ENCODE measurements at places on chromosomes 1 and 21.
A peak's percentile ranks its signal among the peaks of the same experiment; 100 is the strongest.

GRCh38 chr1:171397851-171398469 is 84.0 kb downstream of the FMO4 start:
- no peak for DNase-seq

GRCh38 chr1:94555091-94555490 is 13.5 kb upstream of the F3 start:
- no peak for DNase-seq

GRCh38 chr1:247102381-247102780 is 1.8 kb downstream of the ZNF669 start:
- peak; percentile 87 for DNase-seq

DNA sequence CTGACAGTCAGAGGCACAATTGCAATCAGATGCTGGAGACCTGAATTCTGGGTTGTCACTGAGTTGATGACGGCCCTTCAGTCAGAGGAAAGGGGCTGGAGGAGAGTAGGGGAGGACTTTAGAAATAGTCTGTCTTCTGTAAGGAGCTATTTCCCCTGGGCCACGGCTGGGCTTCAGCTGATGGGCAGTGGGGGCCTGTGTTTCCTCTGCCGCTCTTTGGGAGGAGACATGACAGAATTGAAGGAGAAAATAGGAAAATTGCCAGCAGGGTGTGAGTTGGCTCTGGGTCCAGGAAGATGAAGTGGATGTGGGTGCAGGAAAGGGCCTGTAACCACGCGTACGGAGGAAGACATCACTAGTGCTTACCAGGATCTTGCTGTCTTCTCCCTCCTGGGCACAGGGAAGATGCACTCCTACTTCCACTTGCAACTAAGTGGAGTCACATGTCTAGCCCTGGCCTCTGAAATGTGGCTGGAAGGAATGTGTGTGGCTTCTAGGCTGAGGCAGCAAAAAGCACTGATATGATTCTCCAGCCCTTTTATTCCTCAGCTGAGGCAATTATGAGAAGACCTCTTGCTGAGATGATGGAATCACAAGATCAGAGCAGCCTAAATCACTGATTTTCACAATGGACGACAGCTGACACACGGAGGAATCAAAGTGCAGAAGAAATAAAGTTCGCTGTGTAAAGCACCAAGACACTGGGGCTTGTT is 250.0 kb downstream of the GRIK3 start:
- DNase-seq = no peak

DNA sequence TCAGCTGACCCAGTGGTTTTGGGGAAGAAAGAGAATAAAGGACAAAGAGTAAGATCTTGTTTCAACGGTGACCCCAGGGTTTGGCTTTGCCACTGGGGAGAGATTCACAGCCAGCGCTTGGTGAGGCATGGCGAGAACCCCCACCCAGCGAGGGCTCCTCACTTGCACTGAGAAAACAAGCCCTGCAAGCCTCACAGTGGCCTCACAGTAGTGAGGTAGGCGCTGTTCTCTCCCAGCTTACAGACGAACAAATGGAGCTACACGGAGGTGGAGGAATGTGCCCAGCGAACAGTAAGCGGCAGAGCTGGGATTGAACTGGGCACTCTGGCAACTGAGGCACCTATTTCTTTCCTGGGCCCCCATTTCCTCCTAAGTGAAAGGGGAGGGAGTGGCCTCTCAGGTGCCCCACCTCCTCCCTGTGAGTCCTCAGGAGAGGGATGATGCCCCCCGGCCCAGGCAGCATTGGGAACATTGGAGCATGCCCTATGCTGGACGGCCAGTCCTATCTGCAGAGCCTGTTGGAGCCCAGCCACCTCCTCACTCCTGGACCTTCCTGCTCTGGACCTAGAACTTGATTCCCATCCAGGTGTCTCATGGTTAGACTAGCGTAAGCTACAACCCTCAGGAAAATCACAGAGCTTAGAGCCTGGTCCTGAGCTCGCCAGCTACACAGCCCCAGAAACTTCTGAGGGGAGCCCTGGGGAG is 73.4 kb upstream of the EDN2 start:
- no peak for DNase-seq

- DNase-seq = no peak
These were observed 14.6 kb upstream of the AGBL4 start for GRCh38 chr1:50038237-50038809.

GRCh38 chr1:40312238-40313205 is 4.6 kb downstream of the COL9A2 start:
- no peak for DNase-seq

GRCh38 chr1:158199849-158200248 is 19.2 kb downstream of the CD1D start:
- no peak for DNase-seq

- peak; percentile 82 for DNase-seq
These were observed 67.8 kb upstream of the POU3F1 start for GRCh38 chr1:38114241-38115026.

DNA sequence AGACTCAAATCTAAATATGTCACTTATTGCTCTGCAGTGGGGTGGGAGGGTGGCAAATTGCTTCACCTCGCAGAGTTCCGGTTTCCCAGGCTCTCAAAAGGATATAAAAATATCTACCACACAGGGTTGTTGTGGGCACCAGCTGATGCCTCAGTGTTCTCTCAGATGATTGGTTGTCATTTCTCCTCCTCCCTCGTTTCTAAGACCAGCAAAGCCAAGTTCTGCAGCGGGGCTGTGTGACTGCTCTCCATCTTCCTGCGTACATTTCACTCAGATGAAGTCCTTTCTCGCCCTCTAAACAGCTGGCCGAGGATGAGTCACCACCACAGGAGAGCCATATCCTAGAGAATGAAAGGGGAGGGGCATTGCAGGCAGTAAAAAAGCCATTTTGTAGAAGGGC is 35.0 kb upstream of the VWA5B1 start:
- peak; percentile 45 for DNase-seq

DNA sequence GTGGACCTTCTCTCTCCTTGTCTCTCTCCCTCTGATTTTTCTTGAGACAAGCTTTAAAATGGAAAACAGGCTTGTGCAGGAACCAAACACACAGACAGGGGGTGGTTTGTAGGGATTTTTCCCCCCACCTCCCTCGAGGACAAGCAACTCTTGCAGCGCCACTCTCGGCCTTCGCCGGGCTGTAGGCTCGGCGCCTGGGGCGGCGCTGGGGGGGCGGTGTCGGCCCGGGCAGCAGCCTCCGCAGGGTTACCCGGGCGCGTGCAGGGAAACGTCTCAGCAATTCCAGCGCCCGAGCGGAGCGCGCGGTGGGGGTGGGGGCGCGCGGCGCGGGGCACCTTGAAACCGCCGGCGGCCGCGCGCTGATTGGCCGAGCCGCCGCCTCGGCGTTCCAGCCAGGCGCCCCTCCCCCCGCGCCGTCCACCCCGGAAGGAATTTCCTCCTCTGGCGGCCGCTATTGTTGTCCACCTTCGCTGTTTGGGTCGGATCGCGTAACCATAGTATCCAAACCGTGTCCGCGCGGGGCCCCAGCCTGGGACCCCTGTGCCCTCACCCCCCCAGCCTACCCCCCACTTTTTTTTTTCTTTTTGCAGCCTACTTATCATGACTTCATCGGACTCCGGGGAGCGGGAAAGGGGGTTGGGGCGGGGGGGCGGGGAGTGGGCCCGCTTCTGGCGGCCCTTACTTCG is 59.8 kb upstream of the ACOT11 start:
- peak; percentile 95 for DNase-seq

DNA sequence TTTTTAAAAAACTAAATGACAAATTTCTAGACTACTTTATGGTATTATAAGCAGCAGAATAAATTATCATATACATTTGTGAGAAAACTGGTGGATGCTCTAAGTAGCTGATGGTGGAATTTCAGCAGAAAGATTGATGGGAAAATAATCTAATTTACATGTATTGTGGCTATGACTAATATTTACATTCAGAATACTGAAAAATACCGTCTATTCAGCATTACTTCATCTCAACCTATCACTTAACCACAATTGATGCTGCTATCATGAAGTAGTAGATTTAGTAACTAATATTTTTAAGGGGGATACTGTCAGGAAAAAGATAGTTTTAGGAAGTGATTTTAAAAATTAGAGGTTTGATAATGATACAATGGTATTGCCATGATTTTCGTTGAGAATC is 137.9 kb downstream of the IFI44 start:
- DNase-seq = no peak

DNA sequence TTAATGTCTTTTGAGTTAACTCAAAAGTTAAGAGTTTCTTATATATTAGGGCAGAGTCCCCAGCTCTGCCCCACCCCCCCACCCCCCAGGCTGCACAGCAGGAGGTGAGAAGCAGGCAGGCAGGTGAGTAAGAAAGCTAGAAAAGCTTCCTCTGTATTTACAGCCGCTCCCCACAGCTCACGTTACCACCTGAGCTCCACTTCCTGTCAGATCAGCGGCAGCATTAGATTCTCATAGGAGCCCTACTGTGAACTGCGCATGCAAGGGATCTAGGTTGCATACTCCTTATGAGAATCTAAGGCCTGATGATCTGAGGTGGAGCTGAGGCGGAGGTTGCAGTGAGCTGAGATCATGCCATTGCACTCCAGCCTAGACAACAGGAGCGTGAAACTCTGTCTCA is 81.9 kb downstream of the SIM2 start:
- DNase-seq = no peak

GRCh38 chr1:207752456-207752998 is 673 bp downstream of the CD46 start:
- peak; percentile 49 for DNase-seq

- DNase-seq = no peak
These were observed 81.2 kb downstream of the TOMM20 start for GRCh38 chr1:235047331-235047871.

GRCh38 chr1:224732377-224733026 is 116.4 kb downstream of the CNIH3 start:
- DNase-seq = no peak

DNA sequence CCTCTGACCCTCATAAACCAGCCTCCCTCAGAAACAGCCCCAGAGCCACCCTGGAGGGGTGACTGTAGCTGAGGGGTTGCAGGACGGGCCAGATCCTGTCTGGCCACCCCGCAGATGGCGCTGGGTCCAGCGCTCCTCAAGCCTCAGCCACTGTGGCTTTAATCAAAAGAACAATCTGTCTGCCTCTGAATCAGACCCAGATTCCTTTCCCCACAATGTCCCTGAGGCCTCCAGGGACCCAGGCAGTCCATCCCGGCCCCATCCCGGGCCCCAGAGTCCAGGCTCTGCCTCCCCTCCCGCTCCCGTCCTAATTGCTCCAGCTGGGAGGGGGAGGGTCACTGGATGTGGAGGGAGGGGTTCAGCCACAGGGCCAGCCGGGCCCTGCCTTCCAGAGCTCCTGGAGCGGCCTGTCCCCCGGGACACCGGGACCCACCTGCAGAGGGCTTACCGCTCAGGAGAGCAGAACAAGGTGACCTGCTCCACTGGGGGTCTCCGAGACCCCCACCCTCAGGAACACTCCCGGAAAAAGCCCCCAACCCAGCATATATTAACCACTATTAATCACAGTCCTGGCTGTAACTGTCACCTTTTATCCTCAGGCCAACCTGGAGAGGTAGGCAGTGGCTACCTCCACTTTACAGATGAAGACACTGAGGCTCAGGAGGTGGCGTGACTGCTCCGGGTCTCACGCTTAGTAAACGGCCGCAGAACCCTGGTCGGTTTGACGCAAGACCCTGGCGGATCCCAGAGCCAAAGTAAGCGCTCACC is 836 bp upstream of the FBLIM1 start:
- peak; percentile 40 for DNase-seq

DNA sequence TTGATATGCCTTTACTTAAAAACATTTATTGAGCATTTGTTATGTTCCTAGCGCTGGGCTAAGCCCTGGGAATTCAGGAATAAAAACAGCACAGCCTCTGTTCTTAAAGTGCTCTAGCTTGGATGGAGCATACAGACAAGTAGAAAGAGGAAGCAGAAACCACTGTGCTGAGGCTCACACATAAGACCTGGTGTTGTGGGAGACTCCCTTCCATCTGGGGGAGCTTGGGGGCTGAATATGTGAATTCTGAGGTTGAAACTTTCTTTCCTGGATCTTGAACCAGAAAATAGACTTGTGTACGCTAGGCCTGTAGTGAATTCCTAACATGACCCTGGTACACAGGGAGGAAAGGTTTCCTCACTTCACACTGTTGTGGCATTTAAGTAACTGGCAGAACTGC is 209.9 kb downstream of the ZNF326 start:
- no peak for DNase-seq

DNA sequence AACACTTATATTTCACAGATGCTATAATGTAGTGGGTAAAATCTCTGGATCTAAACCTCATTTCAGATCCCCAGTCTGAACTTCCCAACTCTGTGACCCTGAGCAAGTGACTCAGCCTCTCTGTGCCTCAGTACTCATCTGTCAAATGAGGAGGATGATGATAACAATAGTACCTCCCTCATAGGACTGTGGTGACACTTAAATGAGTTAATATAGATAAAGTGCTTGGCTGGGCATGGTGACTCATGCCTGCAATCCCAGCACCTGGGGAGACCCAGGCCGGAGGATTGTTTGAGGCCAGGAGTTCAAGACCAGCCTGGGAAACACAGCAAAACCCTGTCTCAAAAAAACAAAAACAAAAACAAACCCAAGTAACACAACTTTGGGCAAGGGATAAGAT is 4.7 kb upstream of the ECE1 start:
- DNase-seq = peak; percentile 57

DNA sequence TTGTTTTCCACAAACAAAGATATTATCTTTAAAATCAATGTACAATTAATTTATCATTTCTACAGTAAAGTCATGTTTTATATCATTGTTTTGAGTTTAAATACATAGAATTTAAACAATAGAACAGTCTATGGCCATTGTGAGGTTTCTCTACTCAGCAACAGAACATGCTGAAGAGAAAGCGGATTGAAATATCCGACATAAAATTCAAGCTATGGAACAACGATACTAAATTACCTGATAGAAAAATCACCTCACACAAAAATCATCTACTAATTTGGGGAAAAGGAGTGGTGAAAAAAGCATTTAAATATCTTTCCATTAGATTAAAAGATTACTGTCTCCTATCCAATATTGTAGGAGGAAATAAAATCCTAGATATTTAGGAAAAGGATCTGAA is 12.6 kb downstream of the CDKN2C start:
- DNase-seq = no peak

GRCh38 chr21:33939226-33939625 is 23.6 kb upstream of the ATP5PO start:
- DNase-seq = no peak

- no peak for DNase-seq
These were observed 290.5 kb downstream of the AJAP1 start for GRCh38 chr1:4944911-4945310.

DNA sequence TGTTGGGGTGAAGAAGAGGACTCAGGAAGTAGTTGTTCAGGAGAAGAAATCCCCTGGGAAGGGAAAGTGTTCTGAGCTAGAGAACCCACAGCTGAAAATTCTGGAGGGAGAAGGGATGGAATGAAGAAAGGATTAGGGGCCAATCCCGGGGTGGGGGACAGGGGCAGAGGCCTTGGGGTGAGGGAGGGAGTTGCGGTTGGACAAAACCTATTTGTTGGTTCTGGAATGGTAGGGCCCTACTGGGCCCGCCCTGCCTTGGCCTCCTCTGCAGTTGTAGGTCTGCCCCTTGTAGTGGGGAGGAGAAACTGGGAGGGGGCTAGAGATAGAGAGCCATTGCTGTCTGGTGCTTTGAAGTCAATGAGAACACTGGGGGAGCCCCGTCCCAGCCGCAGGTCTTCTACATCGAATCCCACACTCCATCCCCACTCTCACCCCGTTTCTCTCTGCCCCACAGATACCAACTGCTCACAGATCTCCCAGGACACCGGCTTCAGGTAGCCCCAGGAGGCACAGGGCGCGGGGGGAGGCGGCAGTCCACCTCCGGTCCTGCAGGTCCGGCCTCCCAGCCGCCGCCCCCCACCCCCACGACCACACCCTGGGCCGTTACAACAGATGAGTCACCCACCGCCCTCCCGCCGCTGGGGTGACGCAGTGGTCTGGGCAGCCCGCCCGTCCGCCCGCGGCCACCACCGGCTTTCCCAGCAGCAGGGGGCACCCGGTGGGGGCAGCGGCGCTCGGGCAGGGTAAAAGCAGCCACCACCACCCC is 1.1 kb downstream of the TAGLN2 start:
- peak; percentile 96 for DNase-seq

All from GM23248 (cell line).